Stimulated activated CD4-positive, alpha-beta T cell treated with anti-CD3 and anti-CD28 coated beads, Interleukin-4, amount 100 ng/mL, for 4 hours (primary cell): ENCODE measurements at places on chromosomes 4 and X.

- no peak for DNase-seq
Observed at GRCh38 chrX:23805389-23805788, 22.4 kb downstream of the SAT1 start.

GRCh38 chr4:5990446-5991160, 27.6 kb downstream of the C4orf50 start:
- DNase-seq: no peak

DNA sequence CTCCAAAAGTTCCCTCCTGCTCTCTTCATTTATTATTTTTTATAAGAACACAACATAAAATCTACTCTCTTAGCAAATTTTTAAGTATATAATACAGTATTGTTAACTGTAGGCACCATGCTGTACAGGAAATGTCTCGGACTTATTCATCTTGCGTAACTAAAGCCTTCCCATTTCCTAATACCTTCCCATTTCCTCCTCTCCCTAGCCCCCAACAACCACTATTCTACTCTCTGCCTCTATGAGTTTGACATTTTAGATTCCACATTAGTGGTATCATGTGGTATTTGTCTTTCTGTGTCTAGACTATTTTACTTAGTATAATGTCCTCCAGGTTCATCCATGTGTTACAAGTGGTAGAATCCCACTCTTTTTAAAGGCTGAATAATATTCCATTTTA, 15.8 kb upstream of the SYTL4 start:
- DNase-seq: no peak

DNA sequence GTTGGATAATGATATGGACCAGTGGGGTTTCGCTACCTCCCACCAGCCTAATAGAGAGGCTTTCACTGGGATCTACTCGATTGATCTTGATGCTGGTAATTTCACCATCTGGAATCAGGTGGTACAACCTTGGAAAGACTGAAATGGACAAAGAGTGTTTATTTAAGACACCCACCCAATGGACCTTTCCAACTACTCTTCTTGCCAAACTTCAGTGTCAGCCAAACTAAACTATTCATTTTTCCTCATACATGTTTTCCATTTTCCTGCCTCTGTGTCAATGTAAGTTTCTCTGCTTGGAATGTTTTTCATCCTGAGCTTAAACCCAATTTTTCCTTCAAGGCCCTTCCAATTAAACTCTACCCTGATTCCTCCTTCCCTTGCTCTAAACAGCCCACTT, 92.6 kb downstream of the LNX1 start:
- DNase-seq: no peak

DNA sequence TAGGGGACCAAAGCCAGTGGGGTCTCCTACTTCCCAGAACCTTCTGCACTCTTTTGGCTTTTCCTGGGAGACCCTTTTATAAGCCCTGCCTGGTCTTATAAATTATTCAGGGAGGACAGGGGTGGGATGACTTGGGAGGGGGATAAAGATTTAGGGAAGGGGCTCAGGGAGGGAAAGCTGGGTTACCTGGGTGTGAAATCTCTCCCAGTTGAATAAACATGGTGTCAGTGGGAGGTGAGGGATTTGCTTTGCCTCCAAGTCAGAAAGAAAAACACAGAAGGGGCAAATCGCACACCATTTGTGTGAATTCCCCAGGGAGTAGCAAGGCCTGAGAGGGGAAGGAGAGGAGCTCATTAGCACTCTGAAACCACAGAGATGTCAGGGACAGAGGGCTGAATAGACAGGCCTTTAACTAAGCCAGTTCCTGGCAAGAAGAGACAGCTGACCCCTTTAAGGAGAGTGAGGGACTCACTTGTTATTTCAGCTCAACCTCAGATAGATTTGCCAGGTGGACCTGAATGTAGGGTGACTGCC, at the start of gene RIPPLY1:
Gene RIPPLY1 (minus strand): TSS at position 51 of the 534 bp plus-strand sequence. CDS start 54 bp downstream, outside the sequence.
- DNase-seq: no peak

DNA sequence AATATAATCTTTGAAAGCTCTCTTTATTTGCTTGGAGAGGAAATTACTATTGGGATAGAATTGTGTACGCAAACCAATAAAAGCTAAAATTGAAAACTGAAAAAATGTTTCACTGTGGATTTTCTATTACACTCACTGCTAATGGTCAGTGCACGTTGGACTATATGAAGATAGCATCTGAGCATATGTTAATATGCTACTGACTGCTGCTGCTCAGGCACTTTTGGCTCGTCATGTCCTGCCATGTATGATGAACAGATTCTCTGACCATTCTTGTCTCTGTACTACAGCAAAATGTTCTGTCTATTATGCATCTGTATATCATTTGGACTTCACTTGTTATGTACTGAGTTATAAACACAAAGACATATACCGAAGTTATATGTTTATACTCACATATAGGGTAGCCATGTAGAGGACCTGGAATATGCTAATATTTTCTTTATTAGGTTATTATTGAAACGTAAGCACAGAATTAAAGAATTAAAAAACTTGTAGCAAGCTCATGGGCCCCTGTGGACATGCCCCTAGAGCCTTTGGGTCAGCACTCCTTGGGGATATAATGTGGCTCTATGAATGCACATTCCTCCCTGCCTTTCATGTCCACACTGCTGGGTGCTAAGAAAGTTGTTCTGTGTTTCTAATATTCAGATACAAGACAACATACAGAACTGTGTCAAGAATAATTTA, 120.8 kb downstream of the ANK2 start:
- DNase-seq: no peak

DNA sequence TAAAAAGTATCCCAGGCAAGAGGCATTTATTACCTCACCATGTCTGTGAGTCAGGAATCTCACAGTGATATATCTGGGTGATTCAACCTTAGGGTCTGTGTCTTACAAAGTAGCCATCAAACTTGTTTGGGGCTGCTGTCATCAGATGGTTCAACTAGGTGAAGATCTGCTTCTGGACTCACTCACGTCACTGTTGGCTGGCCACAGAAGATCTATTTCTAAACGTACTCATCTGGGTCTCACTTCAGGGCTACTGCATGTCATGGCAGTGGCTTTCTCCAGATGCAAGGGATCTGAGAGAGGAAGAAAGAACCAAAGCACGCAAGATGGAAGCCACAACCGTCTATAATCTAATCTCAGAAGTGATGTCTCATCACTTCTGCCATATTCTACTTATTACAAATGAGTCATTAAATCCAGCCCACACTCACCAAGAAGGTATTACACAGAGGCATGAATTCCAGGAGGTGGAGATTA, 267.8 kb upstream of the ANKRD50 start:
- DNase-seq: no peak

- no peak for DNase-seq
Observed at GRCh38 chr4:8419222-8420041, 21.1 kb downstream of the ACOX3 start.

- DNase-seq: no peak
Observed at GRCh38 chr4:96186593-96186992, 346.7 kb downstream of the PDHA2 start.

DNA sequence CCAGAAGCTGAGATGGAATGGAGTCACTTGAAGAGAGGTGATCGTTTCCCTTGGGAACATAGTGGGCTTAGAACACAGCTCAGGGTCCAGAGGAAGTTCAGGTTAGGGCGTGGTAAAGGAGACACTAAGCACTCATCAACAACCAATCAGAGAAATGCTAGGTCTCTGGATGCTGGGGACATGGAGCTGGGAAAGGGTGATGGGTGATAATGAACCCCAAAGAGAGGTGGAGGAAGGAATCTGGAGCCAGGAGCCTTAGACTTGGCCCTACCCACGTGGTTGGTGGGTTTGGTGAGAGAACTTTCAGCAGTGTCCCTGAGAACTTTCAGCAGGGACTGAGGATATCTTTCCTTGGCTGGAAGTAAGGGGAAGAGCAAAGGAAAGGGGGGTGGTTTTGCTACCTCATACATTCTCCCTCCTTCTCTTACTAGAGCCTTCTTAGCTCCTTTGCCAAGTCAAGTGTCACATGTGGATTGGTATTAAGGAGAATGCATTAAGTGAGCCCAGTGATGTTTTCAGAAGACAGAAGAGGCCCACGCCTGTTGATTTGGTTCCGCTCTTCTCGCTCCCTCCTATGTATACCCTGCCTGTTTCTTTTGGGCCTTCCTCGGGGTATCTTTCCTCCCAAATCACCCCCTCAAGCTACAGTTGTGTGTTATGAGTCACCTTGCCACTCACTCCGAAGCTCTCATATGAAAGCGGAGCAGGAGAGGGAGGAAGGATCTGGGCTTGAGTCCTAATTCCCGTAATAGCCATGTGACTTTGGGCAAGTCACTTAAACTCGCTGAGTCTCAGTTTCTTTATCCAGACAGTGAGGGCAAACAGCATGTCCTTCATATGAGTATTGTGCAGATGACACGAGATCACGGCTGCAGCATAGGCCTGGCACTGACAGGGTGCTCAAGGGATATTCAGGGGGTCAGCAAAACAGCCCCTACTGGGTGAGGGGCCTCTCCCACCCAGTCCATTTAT, 63.1 kb downstream of the TSC22D3 start:
- DNase-seq: no peak

DNA sequence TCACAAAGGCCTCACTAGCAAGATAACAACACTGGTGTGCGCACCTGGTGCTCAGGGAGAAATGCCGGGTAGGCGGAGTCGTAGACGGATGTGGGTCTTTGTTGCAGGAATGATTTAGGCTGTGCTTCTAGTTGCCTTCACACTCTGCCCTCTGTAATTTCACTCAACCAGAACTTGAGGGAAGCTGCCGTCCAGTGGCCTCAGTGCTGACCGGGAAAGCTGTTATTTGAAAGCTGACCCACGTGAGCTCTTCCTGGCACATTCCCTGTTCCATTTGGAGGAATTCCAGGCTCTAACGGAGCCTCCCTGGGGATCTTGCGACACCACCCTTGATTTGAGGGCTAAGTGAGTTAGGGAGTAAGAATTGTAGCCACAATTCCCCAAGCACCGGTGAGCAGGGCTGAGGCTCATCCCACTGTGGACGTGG, 15.9 kb downstream of the SH3TC1 start:
- DNase-seq: no peak

DNA sequence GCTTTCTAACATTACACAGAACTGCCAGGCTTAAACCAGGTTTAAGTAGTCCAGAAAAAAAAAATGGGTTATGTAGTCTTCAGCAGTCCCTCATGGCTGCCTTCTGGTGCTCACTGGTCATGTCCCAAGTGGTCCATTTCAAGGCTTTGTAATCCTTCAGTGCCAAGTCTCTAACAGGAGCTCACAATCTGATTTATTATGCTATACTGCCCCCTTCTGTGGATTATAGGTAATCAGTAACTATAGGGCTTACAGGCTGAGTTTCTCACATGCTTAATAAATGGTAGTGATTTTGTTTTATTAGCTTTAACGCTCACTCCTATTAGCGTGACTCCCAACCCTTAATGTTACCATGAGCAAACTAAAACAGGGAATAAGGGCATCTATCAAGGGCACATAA, 92.5 kb upstream of the EDA2R start:
- DNase-seq: no peak

DNA sequence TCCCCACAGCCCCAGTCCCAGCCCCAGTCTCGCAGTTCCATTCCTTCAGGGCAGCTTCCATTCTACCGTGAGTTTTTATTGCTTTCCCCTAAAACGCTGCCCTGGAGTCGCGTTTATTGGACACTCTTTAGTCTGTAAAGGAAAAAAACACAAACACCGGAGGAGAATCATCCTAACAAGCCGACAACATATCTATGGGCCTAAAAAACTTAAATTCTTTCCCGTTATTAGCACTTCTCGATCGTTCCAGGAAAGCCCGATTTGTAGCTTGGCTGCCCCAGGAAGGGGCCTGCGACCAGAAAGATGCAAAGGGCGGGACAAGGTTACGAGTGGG, 178.5 kb downstream of the CBR4 start:
- DNase-seq: no peak

- DNase-seq: no peak
Observed at GRCh38 chrX:12892716-12893115, 13.7 kb upstream of the TLR8 start.

DNA sequence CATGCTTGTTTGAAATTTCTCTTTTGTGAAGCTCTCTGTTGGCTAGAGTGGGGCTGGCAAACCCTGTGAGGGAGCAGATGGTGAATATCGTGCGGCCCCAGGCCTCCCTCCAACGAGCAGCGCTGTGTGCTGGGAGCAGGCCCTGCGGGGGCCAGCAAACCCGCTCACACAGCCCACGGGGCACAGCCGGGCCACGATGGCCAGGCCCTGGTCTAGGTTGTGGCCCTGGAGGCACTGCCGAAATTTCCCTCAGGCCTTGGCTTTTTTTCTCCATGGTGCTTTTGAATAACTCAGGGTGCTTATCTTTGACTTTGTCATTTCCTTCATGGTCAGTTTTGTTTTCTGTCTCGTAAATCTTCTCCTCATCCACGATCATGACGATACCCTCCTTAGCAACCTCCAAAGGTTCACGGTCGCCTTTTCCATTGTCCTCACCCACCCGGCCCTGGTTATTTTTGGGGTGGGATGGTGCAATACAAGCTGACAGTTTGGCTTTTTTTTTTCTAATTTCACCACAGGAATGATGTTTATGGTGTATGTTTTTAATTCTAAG, 20.7 kb downstream of the PCGF3 start:
- DNase-seq: no peak

DNA sequence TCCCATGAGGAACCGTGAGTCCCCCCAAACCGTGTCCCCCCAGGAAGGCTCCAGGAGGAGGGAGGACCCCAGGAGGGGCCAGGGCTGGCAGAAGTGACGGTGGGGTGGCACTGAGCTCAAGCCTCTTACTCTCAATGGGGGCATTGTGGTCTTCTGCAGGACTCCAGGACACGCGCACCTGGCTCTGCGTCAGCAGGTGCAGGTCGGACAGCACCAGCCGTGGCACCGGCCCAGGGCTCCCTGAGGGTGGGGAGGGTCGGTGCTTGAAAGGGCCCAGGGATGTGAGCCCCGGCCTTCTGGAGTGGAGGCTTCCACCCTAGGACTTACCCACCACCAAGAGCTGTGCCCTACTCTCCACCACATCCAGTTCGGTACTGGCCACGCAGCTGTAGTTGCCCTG, 18.3 kb downstream of the L1CAM start:
- no peak for DNase-seq

DNA sequence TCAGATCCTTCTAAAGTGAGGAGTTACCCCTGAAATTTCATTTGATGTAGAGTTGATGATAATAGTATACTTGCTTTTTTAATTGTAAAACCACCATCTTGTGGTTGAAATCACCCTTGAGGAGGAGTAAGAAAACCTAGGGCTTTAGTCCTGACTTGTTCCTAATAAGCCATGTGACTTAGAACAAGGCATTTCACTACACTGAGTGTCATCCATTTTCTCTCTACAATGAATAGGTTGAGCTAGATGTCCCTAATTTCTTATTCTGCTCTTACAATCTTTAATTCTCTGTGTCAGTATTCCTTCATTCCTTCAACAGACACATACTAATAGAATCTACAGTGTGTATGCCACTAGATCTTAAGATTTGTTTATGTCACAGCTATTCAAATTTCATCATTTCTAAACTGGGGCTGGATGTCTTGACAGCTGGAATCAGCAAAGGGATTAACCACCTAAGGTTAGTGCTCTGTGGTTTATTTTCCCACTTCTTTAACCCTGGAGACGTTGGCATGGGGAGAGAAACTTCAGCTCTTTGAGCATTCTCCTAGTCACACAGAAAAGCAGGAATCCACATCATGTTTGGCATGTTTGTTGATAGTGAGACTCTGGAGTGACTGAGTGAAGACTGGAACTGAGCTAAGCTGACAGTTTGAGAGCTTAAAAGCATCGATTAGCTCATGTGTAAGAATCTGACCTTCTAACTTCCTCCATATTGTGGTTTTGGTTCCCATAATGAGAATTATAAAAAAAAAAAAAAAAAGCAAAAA, 246.3 kb downstream of the NDST4 start:
- no peak for DNase-seq

- no peak for DNase-seq
Observed at GRCh38 chrX:114047558-114047957, 536.3 kb upstream of the HTR2C start.
